AG10803 (cell line): ENCODE measurements at places on chromosomes 3 and 15.

DNA sequence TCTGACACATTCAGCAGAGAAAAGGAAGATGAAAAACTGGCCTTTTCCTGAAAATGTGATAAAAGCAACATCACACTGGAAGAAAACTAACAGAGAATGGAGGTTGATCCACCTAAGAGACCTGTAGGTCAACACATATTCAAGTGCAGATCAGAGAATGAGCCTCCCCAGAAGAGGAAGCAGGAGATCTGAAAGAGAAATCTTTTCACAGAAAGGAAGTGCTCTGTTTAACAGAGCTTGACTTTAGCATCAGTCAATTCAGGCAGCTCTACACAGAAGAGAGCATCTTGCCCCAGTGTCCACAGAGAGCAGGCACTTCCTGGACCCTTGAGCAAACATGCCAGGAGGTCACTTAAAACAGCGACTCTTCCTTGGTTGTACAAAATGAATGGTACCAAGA, 655.4 kb upstream of the GBE1 start:
- no peak for DNase-seq

DNA sequence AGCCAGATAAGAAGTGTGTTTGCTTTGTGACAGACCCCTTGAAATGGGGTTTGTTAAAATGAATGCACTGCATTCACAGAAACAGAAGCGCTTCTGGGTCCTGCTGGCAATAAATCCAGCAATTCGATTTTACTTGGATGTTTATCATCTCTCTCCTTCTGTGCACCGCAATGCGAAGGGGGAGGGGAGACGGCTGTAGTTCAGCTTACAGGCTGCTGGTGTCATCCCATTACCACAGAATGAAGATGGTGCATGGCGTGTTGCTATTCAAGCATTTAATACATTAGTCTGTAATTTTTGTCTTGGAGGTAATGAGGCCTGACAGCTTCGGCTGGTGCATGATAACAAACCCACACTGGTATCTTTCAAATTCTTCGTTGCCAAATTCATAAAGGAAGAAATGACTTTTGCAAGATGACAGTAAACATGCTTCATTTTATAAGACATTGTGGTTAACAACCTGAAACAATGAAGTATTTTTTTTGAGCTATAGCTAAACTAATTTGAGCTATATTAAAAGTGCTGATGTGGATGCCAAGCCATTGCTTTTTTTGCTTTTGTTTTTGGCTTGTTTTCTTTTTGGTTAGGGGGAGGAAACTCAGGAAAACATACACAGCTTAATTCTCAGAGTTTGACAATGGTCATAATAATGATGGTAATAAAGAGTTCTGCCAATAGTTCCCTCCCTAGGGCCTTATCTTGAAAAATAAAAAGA, 418.3 kb downstream of the OTOL1 start:
- peak; percentile 70 for DNase-seq

DNA sequence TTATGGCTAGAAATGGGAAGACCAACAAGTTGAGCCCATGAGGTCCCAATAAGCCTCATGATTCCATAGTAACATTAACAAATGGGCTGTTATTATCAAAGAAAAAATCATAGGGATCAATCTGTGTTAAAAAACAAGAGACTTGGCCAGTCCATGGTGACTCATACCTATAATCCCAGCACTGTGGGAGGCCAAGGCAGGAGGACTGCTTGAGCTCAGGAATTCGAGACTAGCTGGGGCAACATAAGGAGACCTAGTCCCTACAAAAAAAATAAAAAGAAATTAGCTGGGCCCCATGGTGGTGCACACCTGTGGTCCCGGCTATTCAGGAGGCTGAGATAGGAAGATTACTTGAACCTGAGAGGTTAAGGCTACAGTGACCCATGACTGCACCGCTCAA, 124.8 kb downstream of the DMXL2 start:
- DNase-seq: no peak

DNA sequence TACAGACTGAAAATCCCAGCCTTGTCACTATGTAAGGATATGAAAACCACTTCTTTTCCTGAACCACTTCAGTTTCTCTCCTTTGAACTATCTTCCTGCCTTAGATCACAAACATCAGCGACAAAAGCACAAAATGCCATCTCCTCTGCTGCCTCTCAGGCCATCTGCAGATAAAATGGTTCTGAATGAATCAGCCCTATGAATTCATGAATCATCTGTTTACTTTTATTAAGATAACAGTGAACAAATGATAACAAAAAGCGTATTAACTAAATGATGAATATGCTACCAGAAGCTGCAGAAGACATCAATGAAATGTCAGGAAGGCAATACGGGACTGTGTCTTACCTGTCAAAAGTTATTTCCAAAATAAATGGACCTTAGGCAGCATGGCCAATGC, 928.1 kb downstream of the ROBO1 start:
- no peak for DNase-seq

DNA sequence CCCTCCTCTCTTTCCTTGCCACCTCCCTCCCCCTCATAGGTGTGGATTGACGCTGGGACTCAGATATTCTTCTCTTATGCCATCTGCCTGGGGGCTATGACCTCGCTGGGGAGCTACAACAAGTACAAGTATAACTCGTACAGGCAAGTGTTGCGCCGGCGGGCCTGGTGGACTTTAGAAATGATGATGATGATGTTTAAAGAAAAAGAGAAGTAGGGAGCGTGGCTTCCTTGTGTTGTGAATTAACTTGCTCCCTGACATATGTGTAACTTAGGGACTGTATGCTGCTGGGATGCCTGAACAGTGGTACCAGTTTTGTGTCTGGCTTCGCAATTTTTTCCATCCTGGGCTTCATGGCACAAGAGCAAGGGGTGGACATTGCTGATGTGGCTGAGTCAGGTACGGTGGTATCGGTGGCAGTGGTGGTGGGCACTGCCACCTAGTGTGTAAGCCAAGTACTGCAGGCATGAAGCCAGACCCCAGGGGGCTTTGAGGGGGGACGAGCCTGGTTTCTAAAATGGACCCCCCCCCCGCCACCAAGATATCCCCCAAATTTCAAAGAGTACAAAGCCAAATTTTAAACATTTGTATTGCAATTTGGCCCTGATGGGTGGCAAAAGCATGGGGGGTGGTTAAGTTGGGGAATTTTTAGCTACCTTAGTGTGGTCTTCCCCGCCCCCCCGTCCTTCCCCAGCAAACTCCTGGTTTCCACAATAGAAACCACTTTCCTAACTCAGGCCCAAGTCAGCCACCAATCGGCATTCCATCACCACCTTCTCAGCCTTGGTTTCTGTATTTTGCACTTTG, 65.6 kb downstream of the SLC6A6 start:
- peak; percentile 28 for DNase-seq

GRCh38 chr3:59364496-59364895, 314.7 kb upstream of the CFAP20DC start:
- DNase-seq: peak; percentile 33

GRCh38 chr3:58794750-58795149, 128.2 kb upstream of the FAM3D start:
- no peak for DNase-seq
